ENCODE measurements at places on chromosomes 7 and 10. TPM values are rescaled to one million over a fixed set of nuclear protein-coding genes. Genes with fewer than 3 reads are reported as not detected.

GRCh38 chr10:123354521-123354920, 200.3 kb downstream of the BUB3 start:
- no peak overlapping the region for H3K27ac ChIP-seq
- peaks cover 8% of the 10 kb centered on the region for H3K27me3 ChIP-seq
- no peak for DNase-seq
- H3K4me3 ChIP-seq: no peak overlapping the region
- H3K4me1 ChIP-seq: no peaks in the 10 kb centered on the region

DNA sequence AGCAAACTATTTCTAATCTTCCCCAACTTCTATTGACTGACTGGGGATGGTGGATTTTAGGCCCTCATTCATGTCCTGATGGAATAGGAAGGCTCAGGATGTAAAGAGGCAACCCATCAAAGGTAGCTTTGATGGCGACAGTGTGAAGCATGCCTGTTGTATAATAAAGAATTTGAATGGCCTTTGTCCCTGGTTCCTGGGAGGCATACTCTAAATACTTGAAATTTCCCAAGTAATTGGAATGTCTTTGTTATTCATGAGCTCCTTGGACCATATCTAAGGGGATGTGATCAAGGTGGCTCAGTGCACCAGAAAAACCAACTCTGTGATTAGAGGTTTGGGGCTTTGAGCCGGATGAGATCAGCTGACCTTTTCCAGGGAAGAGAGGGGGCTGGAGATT, 264.5 kb upstream of the NEBL start:
- no peaks in the 10 kb centered on the region for H3K4me1 ChIP-seq
- H3K36me3 ChIP-seq: no peaks in the 10 kb centered on the region
- DNase-seq: no peak
- no peak overlapping the region for H3K4me3 ChIP-seq
- no peak overlapping the region for H3K27ac ChIP-seq
- no peaks in the 10 kb centered on the region for H3K27me3 ChIP-seq

- no peaks in the 10 kb centered on the region for H3K27me3 ChIP-seq
- DNase-seq: no peak
- no peaks in the 10 kb centered on the region for H3K36me3 ChIP-seq
- no peaks in the 10 kb centered on the region for H3K4me1 ChIP-seq
These were observed 68.0 kb upstream of the ZNF438 start for GRCh38 chr10:31099664-31100063.

- H3K36me3 ChIP-seq: peaks cover 4% of the 10 kb centered on the region
- no peak overlapping the region for H3K27ac ChIP-seq
- no peak for DNase-seq
- no peaks in the 10 kb centered on the region for H3K27me3 ChIP-seq
- H3K4me1 ChIP-seq: peaks cover 15% of the 10 kb centered on the region
- no peak overlapping the region for H3K4me3 ChIP-seq
These were observed 65.6 kb downstream of the ZEB1 start for GRCh38 chr10:31384589-31384949.

DNA sequence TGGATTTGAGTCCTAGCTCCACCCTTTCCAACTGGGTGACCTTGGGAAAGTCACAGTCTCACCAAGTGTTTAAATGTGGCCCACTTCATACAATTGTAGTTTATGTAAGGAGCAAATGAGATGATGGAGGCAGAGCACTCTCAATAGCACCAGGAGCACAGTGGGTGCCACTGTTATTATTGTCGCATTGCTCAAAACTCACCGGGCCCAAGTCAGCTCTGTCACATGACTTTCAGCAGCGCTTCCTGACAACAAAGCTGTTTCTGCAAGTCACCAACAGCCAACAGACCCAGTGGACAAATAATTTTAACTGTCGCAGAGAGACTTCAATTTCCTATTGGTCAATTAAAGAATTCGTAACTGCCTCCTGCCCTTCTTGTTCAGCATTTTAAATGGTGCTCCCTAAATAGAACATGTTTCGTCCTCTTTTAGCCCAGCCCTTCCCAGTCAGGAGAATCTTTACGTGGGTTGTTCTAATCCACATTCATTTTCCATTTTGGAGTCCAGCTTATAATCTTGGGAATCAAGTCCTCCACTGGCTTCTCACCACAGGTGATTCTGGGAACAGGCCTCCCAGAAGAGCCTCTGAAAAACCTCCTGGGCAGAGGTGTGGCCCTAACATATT, 415.6 kb upstream of the NPVF start:
- H3K27me3 ChIP-seq: no peaks in the 10 kb centered on the region
- DNase-seq: no peak
- H3K4me3 ChIP-seq: no peak overlapping the region
- no peak overlapping the region for H3K27ac ChIP-seq
- no peaks in the 10 kb centered on the region for H3K4me1 ChIP-seq

DNA sequence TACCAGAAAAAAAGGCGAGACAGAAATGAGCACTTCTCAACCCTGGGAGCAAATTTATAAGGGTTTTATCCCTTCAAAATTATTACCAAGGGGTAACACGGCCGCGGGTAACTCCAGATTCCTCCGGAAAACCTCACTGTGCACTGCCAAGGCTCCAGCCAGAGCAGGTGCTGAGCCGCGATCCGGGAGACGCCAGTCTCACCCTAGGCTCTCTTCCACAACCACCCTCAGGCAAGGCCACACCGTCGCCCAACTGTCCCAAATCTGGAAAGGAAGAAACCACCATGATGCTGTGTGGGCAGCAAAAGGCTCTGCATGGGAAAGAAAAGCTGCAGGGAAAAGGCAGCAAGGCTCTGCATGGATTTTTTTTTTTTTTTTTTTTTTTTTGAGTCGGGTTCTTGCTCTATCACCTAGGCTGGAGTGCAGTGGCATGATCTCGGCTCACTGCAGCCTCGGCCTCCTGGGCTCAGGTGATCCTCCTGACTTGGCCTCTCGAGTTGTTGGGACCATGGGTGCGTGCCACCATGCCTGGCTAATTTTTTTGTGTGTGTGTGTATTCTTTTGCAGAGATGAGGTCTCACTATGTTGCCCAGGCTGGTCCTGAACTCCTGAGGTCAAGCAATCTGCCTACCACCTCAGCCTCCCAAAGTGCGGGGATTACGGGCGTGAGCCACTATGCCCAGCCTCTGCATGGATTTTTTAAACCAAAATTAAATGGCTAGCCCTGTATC, 39.0 kb downstream of the MAD1L1 start:
- H3K4me1 ChIP-seq: no peaks in the 10 kb centered on the region
- no peak for DNase-seq
- no peaks in the 10 kb centered on the region for H3K36me3 ChIP-seq
- no peaks in the 10 kb centered on the region for H3K27me3 ChIP-seq
- H3K4me3 ChIP-seq: no peak overlapping the region

The MAPK8 gene
- total RNA-seq: 31.0 TPM

The RRP12 gene
- 34.1 TPM for total RNA-seq

The HMX2 gene
- not detected for total RNA-seq
